ENCODE measurements at places on chromosomes 6 and 20.

DNA sequence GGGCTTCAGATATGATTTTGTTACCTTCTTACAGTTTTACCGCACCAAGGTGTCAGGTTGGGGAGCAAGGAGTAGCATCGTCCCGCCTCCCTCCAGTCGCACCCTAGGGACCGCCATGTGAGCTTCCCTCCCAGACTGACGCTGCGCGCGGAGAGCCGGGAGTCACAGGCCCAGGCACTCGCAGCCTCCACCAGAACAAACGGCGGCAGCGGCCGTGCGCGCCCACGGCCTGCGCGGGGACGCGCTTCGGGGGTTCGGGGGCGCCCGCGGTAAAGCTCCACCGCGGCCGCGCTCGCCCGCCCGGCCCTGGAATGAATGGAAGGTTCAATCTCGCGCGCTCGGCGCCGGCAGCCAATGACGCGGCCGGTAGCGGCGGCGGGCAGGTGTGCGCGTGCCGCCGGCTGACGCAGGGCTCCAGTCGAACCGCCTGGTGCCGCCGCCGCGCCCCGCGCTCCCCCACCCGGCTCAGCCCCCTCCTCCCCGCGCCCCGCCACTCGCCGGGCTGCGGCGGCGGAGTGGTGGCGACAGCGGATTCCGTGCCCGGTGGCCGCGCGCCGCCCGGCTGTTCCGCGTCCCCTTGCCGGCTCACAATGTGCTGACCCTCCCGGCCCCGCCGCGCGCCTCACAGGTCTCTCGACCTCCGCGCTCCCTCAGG, 16.5 kb upstream of the LIN28B start:
- DNase-seq = no peak

DNA sequence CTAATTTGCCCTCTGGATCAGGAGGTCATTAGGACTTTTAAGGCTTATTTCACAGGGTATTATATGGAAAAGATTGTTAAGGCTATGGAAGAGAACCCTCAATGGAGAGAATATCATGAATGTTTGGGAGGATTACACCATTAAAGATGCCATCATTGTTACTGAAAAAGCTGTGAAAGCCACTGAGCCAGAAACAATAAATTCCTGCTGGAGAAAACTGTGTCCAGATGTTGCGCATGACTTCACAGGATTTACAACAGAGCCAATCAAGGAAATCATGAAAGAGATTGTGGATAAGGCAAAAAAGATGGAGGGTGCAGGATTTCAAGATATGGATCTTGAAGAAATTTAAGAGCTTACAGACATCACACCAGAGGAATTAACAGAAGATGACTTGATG, 798.3 kb upstream of the SLC35B3 start:
- DNase-seq = no peak

DNA sequence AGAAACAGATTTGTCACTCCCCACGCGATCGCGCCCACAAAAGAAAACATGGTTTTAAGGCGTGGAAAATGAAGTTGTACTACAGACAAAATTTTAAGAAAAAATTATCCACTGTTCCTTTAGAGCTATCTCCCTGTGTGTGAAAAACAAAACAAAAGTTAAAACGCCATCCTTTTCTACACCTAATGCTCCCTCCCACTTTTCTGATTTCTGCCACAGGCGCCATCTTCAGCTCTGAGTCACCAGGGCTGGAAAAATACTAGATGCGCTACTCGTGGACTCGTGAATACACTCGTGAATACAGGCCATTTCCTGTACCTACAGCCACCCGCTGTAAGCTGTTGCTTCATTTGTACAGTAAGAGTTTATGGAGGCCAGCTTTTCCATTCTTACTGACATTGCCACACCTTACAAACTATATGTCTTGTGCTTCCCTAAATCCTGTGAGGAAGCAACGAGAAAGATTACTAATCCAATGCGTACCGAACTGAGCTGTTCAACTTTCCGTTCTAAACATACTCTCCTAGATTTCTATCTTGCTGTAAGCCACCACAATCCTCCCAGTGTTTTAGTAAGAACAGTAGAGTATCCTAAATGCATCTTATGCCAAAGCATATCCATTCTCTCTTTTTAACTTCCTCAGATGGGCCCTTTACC, 773 bp upstream of the AHI1 start:
- peak; percentile 69 for DNase-seq

- DNase-seq = no peak
Observed at GRCh38 chr6:84618836-84619235, 145.6 kb downstream of the TBX18 start.

Measured in HCT116 (cell line).